DMS153 (cell line): ENCODE measurements at places on chromosomes 6 and 20.

- no peak for DNase-seq
These were observed 14.5 kb downstream of the FOXC1 start for GRCh38 chr6:1624058-1624850.

DNA sequence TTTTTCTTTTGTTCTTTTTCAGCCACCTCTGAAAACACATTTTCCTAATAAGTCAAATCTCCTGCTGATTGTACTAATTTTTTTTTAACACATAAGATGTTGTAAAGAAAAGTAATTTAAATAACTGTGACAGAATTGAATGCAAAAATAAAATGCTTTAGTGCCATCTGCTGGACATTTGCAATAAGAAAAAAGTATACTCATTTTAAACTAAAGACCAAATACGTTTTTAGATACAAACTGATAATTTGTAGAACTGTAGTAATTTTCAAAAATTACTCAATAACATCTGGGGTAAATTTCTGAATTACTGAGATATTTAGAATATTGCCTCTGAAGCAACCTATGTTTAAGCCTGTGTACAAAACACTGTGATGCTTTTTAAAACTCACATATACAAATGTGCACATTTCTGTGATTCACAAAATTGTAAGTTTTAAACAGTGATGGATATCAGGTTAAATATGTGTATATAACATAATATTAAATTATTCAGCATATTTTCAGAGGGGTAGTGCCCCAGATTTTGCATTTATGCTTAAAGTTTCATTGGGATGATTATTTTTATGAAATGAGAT, 198.7 kb downstream of the RIMS1 start:
- DNase-seq, result no peak

GRCh38 chr6:71476371-71476770, 187.8 kb downstream of the OGFRL1 start:
- no peak for DNase-seq

DNA sequence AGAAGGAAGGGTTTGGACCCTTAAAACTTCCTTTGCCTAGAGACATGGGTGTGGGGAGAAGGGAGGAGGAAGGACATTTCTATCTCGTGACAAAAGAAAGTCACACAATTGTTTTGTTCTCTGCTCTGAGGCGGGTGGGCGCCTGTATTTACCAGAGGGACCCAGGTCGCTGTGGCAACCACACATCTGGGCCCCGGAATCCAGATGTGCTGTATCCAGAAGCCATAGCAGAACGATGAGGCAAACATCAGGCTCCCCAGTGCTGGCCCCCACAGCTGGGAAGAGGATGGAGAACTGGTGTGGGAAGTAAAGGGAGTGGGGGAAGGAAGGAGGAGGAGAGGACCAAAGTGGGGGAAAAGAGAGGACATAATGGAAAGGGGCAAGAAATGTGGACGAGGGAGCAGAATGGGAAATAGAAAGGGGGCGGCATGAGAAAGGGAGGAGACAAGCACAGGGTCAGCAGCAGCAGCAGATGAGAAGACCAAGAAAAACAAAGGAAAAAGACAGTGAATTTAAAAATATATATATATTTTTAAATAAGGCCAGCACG, 3.4 kb upstream of the TNXB start:
- DNase-seq, result no peak

GRCh38 chr20:10412591-10413408, 21.2 kb downstream of the MKKS start:
- no peak for DNase-seq

DNA sequence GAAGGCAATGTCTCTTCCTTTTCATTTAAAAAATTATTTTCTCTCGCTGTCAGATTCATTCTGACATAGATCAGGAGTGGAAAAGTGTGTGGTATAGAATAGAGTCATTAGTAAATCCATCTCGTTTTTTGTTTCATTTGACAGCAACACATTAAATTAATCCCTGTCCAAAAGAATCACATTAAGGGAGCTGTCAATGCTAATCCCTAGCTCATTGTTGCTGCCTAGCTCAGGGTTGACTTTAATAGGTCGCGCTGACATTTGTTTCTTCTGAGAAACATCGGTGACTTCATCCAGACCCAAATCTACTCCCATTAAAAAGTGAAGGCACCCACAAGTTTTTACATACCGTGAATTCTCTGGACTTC, 25.4 kb upstream of the MAP3K7 start:
- no peak for DNase-seq

GRCh38 chr6:70411542-70412251, 1.6 kb upstream of the FAM135A start:
- DNase-seq, result no peak

GRCh38 chr6:90082847-90083246, 188.6 kb downstream of the GJA10 start:
- DNase-seq, result no peak

GRCh38 chr20:36173451-36173933, 19.0 kb downstream of the EPB41L1 start:
- no peak for DNase-seq

DNA sequence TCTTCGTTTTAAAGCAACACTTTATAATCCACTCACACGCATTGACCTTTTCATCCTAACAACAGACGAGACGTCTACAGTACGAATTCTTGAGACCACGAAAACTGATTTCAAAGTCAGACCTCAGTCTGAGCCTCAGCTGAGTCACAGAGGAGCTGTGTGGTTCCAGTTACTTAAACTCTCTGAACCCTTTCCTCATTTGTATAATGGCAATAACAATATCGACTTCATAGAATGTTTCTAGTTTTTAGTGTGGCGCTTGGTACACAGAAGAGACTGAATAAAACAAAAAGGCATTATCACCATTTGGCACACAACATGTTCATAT, 236.9 kb downstream of the ATXN1 start:
- no peak for DNase-seq
